Ascending aorta (tissue), 2 donors: ENCODE measurements at places on chromosomes 4 and X. TPM values are rescaled to one million over a fixed set of nuclear protein-coding genes. Genes with fewer than 3 reads are reported as not detected.
A peak's percentile ranks its signal among the peaks of the same experiment; 100 is the strongest.

DNA sequence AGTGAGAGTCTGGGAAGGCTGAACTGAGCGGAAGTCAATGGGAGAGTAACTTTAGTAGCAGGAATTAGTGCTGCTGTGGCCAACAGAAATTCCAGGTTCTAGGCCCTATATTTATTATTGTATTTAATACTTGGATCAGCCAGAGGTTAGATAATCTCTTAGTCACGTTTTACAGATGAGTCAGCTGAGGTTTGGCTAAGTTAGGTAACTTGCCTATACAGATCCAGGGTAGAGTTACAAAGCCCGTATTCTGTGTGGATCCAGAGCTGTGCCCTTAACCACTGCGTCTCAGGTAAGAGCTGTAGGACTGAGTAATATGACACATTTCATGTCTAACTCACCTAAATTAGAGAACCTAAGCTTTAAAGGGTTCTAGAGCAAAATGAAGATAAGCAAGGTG is 20.5 kb downstream of the PSMD10 start:
- DNase-seq: no peak

DNA sequence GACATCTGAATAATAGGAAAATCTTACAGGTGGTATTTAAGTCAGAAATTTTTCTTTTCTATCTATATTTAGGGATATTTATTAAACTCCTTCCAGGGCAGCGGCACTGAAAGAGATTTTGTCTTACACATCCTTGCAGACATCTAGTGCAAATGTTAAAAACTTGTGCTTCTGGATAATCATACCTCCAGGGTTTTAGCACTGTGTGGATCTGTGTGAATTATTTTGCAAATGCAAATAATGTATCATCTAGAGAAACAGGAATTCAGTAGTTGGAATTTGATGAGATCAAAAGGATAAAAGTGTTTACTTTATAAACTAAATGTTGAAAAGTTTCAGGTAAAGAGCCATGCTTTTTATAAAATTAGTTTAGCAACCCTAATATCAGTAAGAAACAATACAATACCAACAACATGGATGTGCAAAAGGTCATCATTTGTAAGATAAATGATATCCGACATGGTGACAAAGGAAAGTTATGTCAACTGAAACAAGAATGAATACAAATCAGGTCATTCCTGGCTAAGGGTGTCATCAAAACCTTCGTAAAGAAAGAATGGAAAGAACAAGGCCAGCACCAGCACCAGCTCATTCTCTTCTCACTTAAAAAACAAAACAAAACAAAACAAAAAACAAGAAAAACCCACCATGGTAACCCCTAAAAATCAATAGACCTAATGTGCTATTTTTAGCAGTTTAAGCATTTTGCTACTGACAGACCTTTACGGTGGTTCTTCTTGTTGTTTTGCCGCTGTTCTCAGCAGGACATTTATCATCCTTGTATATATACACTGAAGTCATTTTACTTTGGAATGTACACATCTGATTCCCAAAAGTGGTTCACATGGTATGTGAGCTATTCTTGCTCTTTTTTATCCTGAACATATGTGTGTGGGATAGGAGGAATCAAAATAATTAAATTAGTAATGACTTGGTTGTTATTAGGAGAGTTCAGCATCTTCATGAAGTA is 219.7 kb upstream of the NDST3 start:
- no peak for DNase-seq

DNA sequence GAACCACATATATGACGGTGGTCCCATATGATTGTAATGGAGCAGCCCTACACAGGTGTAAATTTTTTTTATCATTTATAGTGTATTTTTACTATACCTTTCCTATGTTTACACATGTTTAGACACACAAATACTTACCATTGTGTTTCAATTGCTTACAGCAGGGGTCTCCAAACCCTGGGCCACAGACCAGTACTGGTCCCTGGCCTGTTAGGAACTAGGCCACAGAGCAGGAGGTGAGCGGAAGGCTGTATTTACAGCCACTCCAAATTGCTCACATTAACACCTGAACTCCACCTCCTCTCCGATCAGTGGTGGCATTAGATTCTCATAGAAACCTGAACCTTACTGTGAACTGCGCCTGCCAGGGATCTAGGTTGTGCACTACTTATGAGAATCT is 201.8 kb upstream of the NDST4 start:
- no peak for DNase-seq

DNA sequence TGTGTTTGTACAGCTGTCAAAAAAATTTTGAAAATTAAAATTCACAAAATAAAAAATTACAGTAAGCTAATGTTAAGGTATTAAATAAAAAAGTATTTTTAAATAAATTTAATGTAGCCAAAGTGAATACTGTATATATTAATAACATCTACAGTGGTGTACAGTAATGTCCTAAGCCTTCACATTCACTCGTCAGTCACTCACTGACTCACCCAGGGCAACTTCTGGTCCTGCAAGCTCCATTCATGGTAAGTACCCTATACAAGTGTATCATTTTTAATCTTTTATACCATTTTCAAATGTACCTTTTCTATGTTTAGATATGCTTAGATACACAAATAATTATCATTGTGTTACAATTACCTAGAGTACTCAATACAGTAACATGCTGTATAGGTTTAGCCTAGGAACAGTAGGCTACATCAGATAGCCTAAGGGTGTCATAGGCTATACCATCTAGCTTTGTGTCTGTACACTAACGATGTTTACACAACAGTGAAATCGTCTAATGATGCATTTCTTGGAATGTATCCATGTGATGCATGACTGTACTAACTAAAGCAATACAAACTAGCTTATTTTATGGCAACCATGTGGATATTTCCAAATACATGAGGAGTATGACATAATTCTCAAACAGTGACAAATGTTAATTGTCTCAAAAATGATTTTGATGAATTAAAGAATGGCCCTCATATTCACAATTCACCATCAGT is 13.7 kb downstream of the DDX60 start:
- DNase-seq: no peak

GRCh38 chrX:107710617-107711391 is 64.8 kb downstream of the TSC22D3 start:
- DNase-seq: peak; percentile 49

DNA sequence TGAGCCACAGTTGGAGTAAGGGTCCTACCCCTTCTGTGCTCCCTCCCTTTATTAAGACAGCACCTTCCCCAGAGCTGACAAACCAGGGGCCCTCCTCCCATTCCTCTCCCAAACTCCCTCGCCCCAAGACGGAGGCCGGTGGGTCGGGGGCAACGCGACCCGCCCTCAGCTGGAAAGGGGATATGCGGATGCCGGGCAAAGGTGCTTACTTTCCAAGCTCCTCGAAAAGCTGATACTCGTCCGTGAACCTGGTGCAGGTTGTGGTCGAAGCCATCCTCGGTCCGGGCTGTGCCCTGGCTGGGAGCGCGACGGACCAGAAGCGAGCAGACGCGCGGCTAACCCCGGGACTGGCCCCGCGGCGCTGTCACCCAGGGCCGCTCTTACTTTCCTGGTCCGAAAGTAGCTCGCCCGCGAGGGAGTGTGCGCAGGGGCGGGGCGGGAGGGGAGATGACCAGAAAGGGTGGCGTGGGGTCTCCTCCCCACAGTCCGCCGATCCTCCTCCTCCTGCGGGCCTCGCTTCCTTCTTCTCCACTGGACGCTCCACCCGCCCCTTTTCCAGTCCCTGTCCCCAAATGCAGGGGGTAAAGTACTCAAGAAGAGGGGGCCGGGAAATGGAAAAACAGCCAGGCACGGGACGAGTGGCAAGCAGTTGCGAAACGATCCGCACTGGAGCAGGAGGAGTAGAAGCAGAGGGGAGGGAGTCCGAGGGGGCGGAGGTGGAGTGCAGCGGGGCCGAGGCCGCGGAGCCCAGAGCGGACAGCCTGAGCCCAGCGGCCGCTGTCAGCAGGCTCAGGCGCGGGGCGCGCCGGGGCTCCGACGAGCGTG is 531 bp downstream of the CAMK2D start:
- DNase-seq: peak; percentile 89

DNA sequence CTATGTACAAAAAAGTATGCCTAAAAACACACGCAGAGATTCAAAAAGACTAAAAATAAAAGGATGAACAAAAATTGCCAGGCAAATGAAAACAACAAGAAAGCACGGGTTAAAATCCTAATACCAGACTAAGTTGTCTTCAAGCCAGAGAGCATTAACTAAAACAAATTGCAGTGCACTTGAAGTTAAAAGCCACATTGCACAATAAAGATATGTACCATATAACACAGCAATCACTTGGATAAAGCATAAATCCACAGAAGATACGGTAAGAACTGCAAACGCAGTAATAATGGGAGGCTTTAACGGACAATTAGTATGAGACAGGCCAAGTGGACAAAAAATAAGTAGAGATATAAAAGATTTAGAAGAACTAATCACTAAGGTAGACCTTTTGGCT is 14.9 kb downstream of the CCDC158 start:
- no peak for DNase-seq

DNA sequence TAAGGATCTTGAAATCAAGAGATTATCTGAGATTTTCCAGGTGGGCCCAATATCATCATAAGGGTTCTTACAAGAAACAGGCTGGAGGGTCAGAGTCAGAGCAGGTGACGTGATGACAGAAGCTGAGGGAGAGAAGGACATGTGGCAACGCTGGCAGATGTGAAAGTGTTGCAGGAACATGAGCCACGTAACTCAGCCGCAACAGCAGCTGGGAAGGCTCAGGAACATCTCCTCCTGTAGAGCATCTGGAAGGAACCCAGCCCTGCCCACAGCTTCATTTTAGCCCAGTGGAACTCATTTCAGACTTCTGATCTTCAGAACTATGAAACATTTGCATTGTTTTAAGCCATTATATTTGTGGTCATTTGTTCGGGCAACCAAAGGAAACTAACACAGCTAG is 156.3 kb upstream of the VEGFC start:
- no peak for DNase-seq

- DNase-seq: no peak
These were observed 206.5 kb upstream of the MAMLD1 start for GRCh38 chrX:150156615-150157014.

- DNase-seq: no peak
These were observed 238.1 kb downstream of the DHRSX start for GRCh38 chrX:2262668-2263055.

GRCh38 chr4:41160856-41161255 is 53.5 kb downstream of the APBB2 start:
- DNase-seq: no peak

- no peak for DNase-seq
These were observed 35.4 kb upstream of the TMEM184C start for GRCh38 chr4:147581606-147582350.

DNA sequence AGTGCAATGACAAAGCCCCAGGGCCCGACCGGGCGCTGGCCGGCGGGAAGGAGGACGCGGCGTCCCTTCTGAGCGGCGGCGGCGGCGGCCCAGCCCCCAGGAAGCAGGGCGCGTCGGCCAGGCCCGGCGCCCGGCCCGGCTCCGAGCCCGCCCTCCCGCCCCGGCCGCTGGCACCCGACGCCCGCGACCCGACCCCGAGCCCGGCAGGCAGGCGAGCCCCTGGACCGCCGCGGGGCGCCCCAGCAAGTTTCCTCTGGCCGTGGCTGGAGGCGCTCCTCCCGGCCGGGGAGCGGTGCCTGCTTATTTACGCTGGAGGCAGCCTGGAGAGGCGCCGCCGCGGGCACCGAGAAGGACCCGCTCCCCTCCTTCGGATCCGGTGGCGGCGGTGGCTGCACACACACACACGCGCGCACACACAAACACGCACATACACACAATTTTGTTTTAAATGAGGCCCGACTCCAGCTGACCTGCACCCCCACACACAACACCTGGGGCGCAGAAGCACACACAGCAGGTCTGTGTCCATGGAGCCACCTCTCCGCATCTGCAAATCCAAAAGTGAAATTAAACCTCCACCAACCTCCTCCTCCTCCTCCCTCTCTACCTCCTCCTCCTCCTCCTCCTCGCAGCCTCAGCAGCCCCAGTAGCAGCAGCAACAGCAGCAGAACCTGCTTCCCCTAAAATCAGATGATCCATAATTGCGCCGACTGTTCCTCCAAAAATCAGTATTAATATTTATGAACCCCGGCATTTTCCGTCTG is 669 bp downstream of the IRF2 start:
- no peak for DNase-seq

- no peak for DNase-seq
These were observed 1.4 kb downstream of the ZNF827 start for GRCh38 chr4:145936997-145937901.

- no peak for DNase-seq
These were observed 2.7 kb downstream of the ABCD1 start for GRCh38 chrX:153727123-153727931.

- no peak for DNase-seq
These were observed 3.3 kb downstream of the HTT start for GRCh38 chr4:3077796-3078195.

- DNase-seq: no peak
These were observed 11.3 kb upstream of the DRP2 start for GRCh38 chrX:101208152-101208905.

GRCh38 chr4:164819366-164819765 is 57.6 kb upstream of the APELA start:
- DNase-seq: no peak

GRCh38 chr4:33187035-33187434 is 2466.9 kb downstream of the PCDH7 start:
- DNase-seq: no peak

Gene TGIF2LX
- not detected for total RNA-seq

Gene NKX6-1
- total RNA-seq: not detected

Gene AMBN
- not detected for total RNA-seq

Gene GPRASP1
- 0.85 TPM for total RNA-seq

Gene UGT8
- total RNA-seq: not detected
